Thymus (tissue), 14 donors: ENCODE measurements at places on chromosomes 16 and 17. TPM values are rescaled to one million over a fixed set of nuclear protein-coding genes. Genes with fewer than 3 reads are reported as not detected.

The EVI2B gene
- polyA plus RNA-seq: 50.4 TPM

The SKAP1 gene
- 64.4 TPM for polyA plus RNA-seq

The MEOX1 gene
- polyA plus RNA-seq: 2.1 TPM

The MARVELD3 gene
- polyA plus RNA-seq: 3.1 TPM

The PRSS27 gene
- 6.5 TPM for polyA plus RNA-seq

The APOBR gene
- 10.6 TPM for polyA plus RNA-seq

The TBC1D3C gene
- 8.0 TPM for polyA plus RNA-seq

The LIMD2 gene
- polyA plus RNA-seq: 309 TPM

The SLC5A10 gene
- polyA plus RNA-seq: 0.52 TPM

The MMP25 gene
- polyA plus RNA-seq: 2.9 TPM

The CHST4 gene
- 0.34 TPM for polyA plus RNA-seq
